Left renal pelvis (tissue), 4 donors: ENCODE measurements at places on chromosomes 3 and 15.

DNA sequence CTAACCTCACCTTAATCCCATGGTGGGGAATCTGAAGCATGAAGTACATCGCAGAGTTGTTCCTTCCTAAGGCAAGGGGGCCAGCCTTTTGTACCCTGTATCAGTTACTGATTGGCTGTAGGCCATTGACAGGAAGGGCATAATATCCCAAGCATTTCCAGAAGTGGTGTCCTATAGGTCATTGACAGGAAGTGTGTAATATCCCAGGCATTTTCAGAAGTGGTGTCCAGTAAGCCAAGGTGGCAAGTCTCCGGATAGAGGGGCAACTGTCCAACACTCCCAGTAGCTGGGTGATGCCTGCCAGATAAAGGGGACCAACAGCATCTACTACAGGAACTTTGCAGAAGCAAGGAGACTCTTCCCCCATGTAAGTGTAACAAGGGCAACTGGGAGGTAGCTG, 52.1 kb upstream of the MYRIP start:
- no peak for DNase-seq

DNA sequence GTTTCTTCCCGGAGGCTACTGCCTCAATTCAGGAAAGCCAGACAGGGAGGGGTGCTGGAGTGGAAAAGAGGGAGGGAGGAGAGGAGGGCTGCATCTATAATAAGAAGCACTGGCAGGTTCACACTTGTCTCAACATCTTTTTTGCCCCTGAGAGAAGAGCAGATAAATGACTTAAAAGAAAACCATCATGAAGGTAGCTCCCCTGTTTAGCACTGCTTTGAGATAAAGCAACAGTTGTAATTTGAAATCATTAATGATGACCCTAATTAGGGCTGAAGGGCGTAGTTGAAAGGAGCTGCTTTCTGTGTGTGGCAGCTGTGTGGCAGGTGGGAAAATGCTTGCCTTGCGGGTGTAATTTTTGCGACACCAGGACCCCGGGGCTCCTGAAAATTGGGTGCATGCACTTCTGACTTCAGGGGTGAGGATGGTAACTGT, 222.8 kb upstream of the IL12A start:
- no peak for DNase-seq

DNA sequence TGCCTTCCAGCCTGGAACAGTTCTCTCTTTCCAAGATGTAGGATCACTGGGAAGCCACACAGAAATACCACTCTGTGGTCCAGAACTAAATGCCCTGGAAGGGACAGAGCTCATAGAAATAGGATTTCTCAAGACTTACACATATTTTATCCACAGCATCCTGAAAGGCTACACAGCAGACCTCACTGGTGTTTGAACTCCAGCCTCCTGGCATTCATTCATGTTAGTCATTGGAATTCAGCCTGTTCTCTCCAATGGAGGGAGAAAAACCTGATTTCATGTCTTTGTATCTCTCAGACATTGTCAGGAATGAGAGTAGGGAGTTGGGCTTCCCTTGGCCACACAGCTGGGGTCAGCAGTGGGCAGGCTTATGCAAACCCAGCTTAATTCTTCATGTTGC, 121.1 kb upstream of the PPP2R3A start:
- DNase-seq: no peak

DNA sequence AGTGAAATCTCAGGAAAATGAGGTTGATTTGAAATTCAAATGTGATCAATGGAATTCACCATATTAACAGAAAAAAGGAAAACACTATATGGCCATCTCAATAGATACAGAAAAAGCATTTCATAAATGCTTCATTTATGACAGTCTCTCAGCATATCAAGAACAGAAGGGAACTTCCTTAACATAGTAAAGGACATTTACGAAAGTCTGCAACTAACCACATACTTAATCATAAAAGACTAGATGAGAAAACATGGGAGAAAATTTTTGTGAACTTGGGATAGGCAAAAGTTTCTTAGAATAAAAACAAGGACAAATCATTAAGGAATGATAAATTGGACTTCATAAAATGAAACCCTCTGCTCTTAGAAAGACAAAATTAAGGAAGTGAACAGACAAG, 24.7 kb upstream of the TIPARP start:
- DNase-seq: no peak

- no peak for DNase-seq
Measured at GRCh38 chr3:105647047-105647446, 221.8 kb downstream of the CBLB start.

DNA sequence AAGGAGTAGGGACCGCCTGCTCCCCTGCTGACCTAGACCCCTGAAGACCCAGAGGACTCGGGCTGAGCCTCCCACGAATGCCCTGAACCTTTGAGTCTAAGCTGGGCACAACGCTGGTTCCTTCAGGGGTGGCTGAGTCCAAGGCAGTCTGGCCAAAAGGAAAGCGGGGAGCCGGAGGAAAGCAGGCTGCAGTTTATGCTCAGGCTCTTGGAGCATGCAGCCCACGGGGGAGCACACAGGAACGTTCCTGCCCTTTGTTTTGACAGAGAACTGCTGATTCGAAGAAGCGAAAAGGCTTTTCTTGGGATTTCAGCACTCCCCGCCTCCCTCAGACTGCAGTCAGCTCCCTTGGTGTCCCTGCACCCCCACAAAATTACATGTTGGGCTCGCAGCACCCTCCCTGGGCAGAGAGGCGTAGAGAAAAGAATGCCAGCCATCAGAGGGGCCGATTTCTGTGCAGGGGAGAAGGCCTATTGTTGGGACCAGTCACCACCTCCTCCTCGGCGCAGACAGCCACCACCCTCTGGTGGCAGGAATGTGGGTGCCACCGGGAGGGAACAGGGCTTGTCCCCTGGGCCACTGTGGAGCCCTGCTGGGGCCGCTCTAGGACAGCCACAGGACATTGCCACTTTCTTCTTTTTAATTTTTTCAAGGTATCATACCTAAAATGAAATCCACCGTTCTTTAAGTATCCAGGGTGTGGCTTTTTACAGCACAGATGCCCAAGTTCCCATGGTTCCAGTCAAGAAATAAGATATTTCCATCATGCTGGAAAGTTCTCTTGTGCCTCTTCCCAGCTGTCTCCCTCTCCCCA, 72.2 kb downstream of the SMAD6 start:
- DNase-seq: peak; percentile 78

GRCh38 chr15:20643829-20644425, 102.3 kb upstream of the GOLGA6L6 start:
- DNase-seq: no peak

DNA sequence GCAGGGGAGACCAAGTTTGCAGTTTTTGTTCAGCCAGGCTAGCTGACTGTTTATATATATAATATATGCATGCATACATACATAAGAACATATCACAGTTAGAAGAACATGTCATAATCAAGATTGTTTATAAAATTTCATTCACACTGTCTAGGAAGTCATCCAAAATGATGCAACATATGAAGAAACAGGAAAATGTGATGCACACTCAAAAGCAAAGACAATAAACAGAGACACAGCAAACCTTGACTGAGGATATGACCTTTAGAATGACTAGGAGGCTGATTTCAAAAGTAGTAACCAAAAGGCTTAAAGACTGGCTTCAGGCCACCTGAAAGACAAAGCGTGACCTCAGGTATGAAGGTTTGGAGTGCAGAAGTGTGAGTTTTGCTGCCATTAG, 166.2 kb upstream of the NDN start:
- no peak for DNase-seq

- no peak for DNase-seq
Measured at GRCh38 chr15:66221126-66221525, 32.4 kb downstream of the MEGF11 start.

DNA sequence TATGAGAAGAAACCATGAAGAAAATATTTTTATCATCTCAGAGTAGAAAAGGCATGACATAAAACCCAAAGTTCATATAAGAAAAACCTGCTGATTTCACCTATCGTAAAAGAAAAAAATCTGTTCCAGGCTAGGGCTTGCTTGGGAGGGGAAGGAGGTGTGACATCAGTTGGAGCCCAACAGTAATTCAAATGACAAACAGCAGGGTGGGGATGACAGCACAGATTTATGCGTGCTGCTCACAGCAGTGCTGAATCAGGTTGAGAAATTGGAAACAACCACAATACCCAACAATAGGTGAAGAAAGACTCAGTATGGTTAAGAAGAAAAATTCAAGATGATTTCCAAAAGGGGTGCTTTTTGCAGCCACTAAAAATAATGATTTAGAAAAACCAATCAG, 172.4 kb downstream of the PDE8A start:
- no peak for DNase-seq

GRCh38 chr3:30114918-30115317, 491.5 kb upstream of the TGFBR2 start:
- DNase-seq: no peak

DNA sequence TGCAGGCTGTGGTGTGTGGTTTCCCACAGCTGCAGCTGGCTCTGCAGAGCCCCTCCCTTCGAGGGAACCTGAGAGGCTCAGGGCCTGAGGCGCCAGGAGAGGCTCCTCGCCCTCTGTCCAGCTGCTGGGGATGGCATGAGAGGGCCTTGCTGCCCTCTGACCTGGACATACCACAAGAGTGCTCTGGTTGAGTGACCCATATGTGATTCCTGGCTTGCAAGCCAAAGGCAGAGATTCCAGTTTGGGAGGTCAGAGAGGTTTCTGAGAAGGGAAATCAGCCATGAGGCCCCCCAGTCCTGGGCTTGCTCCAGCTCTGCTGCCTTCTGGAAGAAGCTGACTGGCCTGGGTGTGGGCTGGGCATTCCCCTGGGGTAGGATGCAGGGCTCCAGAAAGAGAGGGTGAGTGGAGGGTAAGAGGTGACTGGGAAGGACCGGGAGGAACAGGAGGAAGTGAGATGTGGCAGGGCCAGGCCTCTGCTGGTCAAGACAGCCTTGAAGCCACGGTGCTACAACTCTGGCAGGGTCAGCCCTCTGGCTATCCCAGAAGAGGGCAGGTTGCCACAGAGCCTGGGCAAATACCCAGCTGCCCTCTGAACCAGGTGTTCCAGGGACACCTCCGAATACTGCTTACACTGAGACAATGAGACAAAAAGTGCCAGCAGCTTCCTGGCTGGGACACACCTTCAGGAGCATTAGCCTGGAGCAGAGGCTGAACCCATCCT, 16.0 kb upstream of the SRP14 start:
- DNase-seq: no peak

- DNase-seq: no peak
Measured at GRCh38 chr3:196633555-196634151, 5.8 kb upstream of the NRROS start.

GRCh38 chr3:151428386-151428785, 32.5 kb downstream of the IGSF10 start:
- no peak for DNase-seq

- DNase-seq: no peak
Measured at GRCh38 chr15:80240276-80240675, 11.7 kb downstream of the CTXND1 start.

GRCh38 chr3:24128199-24129005, 183.3 kb downstream of the NR1D2 start:
- DNase-seq: no peak

DNA sequence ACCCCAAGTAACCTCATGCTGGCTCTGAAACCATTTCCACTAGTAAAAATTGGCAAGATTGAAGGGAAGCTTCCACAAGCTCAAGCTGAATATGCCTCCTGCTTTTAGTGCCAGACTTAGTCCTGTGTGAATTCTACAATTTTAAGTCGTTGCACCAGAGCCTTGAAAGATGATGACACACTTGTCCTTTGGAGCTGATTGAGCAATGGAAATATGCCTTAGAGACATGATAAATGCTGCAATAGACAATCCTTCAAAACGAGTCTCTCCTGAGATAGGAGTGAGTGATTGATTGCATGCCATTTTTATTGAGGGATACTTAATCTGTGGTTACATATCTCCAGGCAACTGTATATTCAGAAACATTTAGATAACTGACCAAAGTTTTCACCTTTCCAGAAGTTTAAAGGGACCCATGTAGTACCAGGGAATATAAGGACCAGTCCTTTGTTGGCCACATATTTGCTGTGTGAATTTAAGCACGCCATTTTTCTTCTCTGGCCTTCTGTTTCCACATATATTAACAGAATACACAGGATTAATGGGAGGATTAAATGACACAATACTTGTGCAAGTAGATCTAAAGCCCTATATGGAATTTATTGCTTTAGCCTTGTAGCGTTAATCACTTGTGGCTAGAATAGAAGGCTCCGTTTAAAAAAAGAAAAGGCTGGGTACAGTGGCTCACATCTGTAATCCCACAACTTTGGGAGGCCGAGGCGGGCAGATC, 65.1 kb downstream of the PPARG start:
- no peak for DNase-seq

- no peak for DNase-seq
Measured at GRCh38 chr15:91593067-91593466, 260.4 kb upstream of the SLCO3A1 start.

- DNase-seq: no peak
Measured at GRCh38 chr3:72306800-72307341, 521.9 kb upstream of the PROK2 start.

DNA sequence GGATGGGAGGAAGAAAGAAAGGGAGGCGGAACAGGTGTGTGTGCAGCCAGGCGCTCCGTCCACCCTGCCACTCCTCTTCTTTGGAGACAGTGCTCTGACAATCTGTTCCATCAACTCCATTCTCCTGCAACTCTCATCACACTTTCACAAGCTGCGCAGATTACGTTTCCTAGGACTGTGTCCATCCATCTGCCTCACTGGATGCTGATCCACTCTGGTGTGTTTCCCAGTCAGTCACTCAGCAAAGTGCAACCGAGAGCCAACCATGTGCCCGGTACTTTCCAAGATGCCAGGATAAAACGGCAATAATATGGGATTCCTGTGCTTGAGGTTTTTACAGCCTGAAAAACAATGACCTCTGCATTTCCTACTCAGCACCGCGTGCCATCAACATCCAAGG, 59.6 kb downstream of the SLC12A8 start:
- DNase-seq: no peak

- DNase-seq: no peak
Measured at GRCh38 chr3:83023086-83023485, 1261.6 kb upstream of the GBE1 start.

DNA sequence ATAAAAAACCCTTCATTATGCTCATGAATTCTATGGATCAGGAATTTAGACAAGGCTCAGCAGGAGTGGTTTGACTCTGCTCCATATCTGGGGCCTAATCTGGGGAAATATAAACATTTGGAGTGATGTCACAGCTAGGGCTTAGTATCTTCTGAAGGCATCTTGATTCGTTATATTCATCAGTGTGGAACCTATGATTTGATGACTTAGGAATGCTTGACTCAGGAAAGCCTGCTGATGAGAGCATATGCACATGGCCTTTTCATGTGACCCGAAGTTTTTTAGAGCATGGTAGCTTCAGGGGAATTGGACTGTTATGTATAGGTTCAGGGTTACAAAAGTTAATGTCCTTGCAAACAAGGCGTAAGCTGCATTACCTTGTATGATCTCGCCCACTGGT, 184.9 kb upstream of the LRRC3B start:
- no peak for DNase-seq
